Peyer's patch (tissue), 4 donors: ENCODE measurements at places on chromosomes 4 and X. TPM values are rescaled to one million over a fixed set of nuclear protein-coding genes. Genes with fewer than 3 reads are reported as not detected.
A peak's percentile ranks its signal among the peaks of the same experiment; 100 is the strongest.

- H3K27ac ChIP-seq = no peak overlapping the region
- DNase-seq = no peak
- H3K27me3 ChIP-seq = no peaks in the 10 kb centered on the region
- no peaks in the 10 kb centered on the region for H3K4me1 ChIP-seq
These were observed 188.9 kb upstream of the BOD1L1 start for GRCh38 chr4:13816472-13816871.

DNA sequence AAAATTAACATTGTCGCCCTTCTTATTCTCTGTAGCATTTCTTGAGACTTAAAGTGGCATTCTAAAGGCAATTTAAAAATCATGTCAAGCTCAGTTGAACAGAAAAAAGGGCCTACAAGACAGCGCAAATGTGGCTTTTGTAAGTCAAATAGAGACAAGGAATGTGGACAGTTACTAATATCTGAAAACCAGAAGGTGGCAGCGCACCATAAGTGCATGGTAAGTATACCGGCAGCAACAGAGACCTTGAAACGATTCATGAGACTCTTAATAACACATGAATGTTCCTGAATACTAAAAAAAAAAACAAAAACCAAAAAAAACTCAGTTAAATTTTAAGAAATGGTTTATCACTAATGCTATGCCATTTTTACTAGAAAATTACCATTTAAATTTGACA lies 82.4 kb upstream of the HPRT1 start:
- H3K4me1 ChIP-seq = no peaks in the 10 kb centered on the region
- H3K4me3 ChIP-seq = no peak overlapping the region
- no peak overlapping the region for H3K27ac ChIP-seq
- peak; percentile 53 for DNase-seq
- H3K27me3 ChIP-seq = no peaks in the 10 kb centered on the region

DNA sequence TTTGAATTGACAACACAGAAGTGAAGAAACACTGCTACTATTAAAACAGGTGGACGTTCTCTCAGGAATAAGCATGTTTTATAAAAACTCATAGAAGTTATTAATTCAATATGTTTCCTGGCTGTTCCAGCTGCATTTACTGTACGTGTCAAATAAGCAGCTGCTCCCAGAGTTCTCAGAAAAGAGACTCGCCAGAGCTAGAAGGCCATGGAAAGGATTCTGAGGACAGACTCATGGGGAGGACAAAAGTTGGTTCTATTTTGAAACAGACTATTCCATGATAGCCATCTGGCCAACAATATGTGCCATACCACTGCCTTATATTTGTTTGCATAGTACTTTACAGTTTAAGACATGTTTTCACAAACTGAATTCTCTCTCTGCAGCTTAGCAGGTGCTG lies 136.5 kb downstream of the NR3C2 start:
- no peak for DNase-seq
- H3K27me3 ChIP-seq = no peaks in the 10 kb centered on the region
- H3K4me3 ChIP-seq = no peak overlapping the region
- H3K27ac ChIP-seq = no peak overlapping the region

DNA sequence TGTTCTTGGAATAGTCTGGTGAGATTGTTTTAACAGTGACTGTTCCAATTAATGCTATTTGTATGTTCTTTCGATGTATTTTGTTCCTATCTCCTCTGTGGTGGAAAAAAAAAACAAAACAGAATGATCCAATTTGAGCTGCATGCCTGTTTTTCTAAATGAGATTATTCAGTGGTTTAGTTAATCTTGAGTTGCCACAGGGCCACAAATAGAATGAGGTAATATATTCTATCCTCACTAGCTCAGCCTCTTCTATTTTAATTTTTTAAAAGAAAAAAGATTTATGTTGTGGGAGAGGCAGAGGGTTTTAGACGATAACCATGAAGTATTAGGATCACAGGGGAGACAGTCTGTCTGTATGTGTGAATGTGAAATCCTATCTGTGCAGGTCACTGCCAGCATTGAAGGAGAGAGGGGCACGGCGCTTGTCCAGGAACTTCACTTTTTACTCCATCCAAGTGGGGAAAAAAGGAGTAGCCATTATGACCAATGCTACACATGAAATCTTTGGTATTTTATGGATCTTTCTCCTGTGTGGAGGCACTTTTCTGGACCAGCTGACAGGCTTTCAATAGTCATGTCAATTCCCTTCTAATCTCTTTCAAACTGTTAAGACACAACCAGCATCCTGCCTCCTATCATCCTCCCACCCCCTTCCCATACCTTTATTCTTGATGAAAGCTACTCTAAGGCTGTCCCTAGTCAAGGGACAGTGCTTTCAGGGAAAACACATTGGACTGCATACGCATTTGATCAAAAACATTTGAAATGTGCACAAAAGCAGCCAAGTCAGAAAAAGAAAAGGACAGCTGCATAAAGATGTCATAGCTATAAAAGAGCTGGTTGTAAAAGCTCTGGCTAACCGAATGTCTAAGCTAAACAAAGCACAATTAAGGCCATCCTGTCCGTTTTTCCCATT lies 1063.8 kb upstream of the INTU start:
- H3K27ac ChIP-seq = no peak overlapping the region
- H3K36me3 ChIP-seq = no peaks in the 10 kb centered on the region
- no peak for DNase-seq
- no peaks in the 10 kb centered on the region for H3K27me3 ChIP-seq

The ENPP6 gene
- total RNA-seq = 1.0 TPM

The GAB1 gene
- 31.9 TPM for total RNA-seq
